Sigmoid colon (tissue), 7 donors: ENCODE measurements at places on chromosomes 12 and 14. TPM values are rescaled to one million over a fixed set of nuclear protein-coding genes. Genes with fewer than 3 reads are reported as not detected.

PUS7L gene
- 1.2 TPM for polyA plus RNA-seq

OAS2 gene
- polyA plus RNA-seq: 3.9 TPM

RNFT2 gene
- polyA plus RNA-seq: 0.46 TPM

IFNG-AS1 gene
- not detected for polyA plus RNA-seq

C1S gene
- polyA plus RNA-seq: 52.9 TPM

RD3L gene
- polyA plus RNA-seq: not detected
